ENCODE measurements at places on chromosomes 6 and 20.

DNA sequence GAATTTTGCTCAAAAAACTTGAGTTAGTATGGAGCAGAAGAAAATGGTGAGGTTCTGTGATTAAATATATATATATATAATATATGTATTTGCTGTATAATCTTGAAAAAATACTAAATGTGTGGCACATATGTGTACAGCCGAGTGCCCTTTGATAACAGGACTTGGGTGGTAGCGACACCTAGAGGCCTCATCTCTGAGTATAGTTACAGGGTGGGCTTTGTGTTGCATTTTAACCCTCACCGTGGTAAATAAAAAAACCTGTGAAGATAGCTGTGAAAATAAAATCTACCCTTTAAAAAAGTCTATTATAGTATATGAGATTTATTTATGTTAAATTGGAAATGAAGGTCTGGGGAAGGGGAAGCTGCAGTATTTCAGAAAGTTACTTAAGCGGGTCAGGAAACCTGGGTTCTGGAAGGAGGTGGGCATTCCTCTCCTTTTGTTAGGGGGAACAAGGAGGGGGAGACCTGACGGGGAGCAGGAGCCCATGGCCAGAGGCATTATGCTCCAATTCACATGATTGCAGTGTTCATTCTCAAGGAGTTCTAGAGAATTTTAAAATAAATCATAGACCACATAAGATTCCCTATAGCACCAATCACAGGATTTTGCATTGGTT, 82.7 kb downstream of the SH3BGRL2 start:
- DNase-seq: peak; percentile 10

- no peak for DNase-seq
Observed at GRCh38 chr20:57615445-57615811, 4.8 kb downstream of the ZBP1 start.

DNA sequence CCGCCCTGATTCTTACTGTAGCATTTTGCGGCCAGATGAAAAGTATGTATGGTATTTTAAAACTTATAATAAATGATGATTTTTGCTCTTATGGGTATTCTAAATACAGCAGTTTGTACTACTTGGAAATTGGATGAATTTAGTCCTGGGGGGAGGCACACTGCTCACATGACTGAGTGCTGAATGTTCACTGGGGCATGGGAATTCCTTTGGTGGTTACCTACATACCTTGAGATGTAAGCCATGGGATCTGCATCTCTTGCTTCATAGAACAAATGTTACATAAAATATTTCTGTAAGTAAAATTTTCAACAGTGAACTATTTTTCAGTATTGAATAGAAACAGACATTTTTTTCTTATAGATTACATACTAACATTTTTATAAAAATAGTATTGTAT, 71.1 kb downstream of the FIG4 start:
- DNase-seq: no peak

DNA sequence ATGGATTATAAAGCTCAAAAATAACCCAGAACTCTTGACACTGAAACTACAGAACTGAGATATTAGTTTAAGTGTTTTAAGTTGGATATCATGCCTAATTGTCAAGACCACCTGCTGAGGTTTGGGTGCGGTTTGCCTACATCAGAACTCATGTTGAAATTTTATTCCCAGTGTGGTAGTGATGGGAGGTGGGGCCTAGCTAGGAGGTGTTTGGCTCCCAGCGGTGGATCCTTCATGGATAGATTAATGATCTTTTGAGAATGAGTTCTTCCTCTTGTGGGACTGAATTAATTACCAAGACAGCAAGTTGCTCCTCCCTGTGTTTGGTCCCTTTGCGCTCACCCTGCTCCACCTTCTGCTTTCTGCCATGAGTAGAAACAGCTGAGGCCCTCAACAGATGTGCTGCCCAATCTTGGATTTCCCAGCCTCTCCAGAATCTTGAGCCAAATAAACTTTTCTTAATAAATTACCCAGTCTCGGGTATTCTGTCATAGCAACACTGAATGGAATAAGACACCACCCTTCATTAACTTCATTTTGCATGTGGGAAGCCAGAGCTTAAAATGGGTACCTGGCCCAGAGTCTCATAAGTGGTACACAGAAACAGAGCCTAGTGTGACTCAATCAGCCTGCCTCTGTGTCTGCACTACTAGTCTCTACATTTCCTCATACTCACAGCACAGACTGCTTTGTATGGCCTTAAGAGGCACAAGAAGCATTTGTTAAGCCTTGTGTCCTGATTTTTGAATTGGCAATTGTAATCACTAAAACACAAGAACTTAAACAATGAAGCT, 158.4 kb downstream of the IBTK start:
- DNase-seq: no peak

DNA sequence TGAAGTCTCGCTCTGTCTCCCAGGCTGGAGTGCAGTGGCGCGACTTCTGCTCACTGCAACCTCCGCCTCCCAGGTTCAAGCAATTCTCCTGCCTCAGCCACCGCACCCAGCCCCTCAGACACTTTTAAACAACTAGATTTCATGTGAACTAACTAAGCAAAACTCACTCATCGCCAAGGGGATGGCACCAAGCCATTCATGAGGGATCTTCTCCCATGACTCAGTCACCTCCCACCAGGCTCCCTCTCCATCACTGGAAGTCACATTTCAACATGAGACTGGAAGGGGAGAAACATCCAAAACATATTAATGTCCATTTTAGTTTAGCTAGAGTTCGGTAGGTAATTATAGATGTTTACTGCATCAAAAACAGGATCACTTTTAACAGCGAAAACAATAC, 95.9 kb upstream of the PRL start:
- DNase-seq: no peak

- no peak for DNase-seq
Observed at GRCh38 chr6:35907750-35908149, 13.1 kb downstream of the SRPK1 start.

GRCh38 chr6:158552055-158552795, 7.7 kb upstream of the TMEM181 start:
- no peak for DNase-seq

- DNase-seq: no peak
Observed at GRCh38 chr6:15363523-15364400, 117.9 kb downstream of the JARID2 start.

GRCh38 chr20:51062065-51062464, 39.2 kb upstream of the KCNG1 start:
- no peak for DNase-seq

DNA sequence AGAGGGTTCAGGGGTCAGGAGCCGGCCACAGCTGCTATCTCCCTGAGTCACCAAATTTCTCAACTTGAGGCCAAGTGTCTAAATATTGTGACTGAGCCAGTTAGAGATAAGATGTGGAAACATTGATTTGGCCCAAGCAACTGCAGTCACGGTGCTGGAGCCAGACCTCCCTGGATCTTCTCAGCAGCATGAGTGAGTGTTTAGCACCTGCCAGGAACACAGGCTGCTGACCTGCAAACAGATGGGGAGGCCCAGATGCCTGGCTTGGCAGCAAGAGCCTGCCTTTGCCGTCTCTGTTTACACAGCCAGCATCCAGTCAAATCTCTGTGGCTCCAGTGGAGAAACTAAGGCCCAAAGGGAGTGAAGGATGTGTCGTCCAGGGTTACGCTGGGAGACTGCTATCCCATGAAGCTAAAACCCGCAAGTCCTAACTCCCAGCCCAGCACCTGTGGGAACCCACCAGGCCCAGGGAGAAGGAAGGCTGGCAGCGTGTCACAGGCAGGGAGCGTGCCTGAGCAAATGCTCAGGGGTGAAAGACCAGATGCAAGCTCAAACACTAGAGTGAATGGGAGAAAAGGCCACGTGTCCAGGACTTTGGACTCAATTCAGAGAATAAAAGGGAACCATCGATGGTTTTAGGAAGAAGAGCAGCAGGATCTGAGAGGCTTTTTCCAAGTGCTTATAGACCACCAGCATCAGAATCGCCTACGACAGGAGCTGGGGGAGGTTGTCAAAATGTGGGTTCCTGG, 15.9 kb upstream of the PTGIS start:
- peak; percentile 87 for DNase-seq

GRCh38 chr6:93496548-93496947, 77.2 kb upstream of the EPHA7 start:
- no peak for DNase-seq

GRCh38 chr6:168333039-168333438, 13.5 kb upstream of the DACT2 start:
- no peak for DNase-seq

DNA sequence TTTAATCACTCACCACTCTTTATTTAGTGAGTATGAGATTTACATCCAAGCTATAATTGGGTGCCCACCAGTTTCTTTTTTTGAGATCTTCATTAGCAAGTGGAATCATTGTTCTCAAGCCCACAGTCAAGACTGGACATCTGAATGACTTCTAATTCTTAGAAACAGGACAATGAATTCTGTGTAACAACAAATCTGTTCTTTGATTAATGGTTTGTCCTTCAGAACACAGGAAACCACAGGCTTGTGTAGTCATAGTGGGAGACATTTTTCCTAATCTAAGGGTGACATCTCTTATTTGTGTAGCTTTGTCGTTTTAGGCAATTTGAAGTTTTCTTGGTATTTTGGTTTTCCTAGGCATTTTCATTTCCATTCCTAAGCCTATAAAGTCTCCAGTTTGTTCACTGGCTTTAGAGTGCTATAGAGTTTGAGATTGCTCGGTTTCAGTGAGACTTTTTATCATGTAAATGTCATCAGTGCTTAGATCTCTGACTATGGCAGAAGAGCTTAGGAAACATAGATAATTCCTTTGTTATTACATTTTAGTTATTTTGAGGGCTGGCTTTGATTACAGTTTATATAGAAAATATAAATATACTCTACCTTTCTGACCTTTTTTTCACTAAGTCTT, 903.9 kb upstream of the MAP3K7 start:
- DNase-seq: no peak

- DNase-seq: no peak
Observed at GRCh38 chr20:25339608-25340007, 51.0 kb downstream of the ABHD12 start.

- no peak for DNase-seq
Observed at GRCh38 chr20:58659841-58660240, 8.8 kb downstream of the STX16 start.

- DNase-seq: no peak
Observed at GRCh38 chr20:54051068-54051467, 19.3 kb downstream of the BCAS1 start.

DNA sequence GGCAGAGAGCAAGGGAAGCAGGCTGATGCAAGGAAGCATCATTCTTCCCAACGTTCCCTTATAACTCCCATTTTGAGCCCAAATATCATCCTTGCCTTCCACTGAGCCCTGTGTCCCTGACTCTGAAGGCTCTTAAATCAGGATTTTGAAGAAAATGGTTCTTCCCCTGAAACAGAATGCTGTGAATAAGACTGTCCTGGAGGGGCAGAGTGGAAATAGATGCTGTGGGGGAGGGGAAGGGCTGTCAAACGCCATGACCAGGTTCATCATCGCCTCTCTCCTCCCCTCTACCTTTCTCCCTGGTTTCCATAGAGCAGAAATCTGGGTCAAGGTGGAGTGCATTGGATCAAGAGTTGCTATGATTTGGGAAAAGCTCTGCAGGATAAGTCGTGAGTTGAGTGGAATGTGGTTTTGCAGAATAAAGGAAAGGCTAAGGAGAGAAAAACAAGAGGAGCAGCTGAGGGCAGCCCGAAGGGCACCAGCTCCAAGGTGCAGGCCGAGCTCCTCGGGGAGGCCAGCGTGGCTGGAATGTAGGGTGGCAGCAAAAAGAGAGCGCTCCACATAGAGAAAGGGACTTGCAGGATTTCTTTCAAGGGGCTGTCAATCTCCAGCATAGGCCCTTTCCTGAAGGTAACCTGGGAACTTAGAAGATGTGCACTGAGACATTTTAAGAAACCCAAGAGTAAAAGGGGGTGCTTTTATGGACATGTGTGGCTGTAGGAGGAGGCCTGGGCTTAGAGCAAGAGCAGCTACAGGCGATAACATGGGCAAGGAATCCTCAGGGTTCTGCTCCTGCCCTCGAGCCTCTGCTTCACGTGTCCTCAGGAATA, 120.8 kb upstream of the CDYL start:
- no peak for DNase-seq

GRCh38 chr6:148852688-148853087, 105.9 kb downstream of the UST start:
- DNase-seq: no peak

DNA sequence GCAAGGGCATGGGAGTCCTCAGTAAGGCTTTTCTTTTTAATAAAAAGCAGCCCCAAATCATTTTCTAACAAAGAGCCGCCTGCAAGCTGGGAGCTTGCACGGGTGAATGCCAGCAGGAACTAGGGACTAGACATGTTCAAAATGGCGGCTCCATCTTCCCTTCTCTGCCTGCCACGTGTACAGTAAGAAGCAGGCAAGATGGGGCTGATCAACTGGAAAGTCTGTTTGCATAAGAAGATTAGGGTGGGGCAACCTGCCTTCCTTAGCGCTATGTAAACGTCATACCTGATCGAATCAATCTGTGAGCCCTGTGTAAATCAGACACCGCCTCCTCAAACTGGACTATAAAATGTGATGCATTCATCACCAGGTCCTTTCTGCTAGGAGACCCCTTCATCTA, 299.4 kb upstream of the SOX4 start:
- no peak for DNase-seq

GRCh38 chr6:80610846-80611245, 504.4 kb downstream of the BCKDHB start:
- DNase-seq: peak; percentile 60

GRCh38 chr6:34147906-34148630, 2.2 kb upstream of the GRM4 start:
- no peak for DNase-seq

- DNase-seq: no peak
Observed at GRCh38 chr6:167787896-167788562, 38.7 kb upstream of the AFDN start.

- DNase-seq: no peak
Observed at GRCh38 chr6:107959392-107959791, 1.4 kb upstream of the SEC63 start.

GRCh38 chr20:13690943-13691342, 52.2 kb upstream of the TASP1 start:
- no peak for DNase-seq

- DNase-seq: no peak
Observed at GRCh38 chr6:145506565-145506964, 228.8 kb downstream of the EPM2A start.

DNA sequence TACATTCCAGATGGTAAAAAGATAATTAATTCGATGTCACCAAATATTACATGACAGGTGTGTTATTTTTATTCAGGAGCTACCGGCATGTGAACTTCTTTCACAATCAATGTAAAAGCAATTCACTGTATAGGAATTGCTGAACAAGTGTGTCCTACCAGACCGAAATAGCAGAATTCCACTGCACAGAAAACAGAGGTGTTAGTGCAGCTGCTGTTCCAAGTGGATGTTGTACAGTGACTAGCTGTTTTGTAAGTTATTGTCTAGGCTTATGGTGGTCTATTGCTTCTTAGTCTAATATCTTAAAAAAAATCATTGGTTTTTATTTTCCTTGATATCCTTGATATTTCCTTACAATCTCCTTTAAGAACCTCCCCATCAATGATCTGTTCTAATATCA, 107.4 kb downstream of the COL19A1 start:
- no peak for DNase-seq

DNA sequence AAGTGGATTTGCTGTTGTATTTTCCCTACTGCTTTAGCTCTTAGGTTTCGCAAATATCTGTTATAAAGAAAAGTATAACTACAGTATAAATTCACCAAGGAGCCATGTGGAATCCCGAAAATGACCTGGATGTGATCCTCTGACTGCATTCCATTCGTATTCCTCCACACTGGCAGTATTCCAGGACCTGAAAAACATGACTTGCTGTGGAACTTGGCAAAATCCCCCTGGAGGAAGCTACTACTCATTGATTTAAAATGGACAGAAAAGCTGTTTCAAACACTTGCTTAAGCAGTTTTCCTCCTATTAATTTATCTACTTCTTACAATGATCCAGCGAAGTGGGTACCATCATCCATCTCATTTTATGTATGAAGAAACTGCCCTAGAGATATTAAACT, 13.3 kb upstream of the ENPP5 start:
- DNase-seq: peak; percentile 81

Data from AG08395 (cell line).